ENCODE measurements at places on chromosomes 7 and 10.

DNA sequence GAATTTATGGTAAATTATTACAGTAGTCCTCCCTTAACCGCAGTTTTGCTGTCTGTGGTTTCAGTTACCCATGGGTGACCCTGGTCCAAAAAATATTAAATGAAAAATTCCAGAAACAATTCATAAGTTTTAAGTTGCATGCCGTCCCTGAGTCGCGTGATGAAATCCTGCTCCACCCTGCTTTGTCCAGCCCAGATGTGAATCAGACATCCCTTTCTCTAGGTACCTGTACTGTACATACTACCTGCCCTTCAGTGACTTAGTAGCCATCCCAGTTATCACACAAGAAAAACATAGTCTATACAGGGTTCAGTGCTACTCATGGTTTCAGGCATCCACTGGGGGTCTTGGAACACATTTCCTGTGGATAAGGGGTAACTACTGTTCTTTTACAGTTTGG lies 20.5 kb upstream of the RHEB start:
- DNase-seq: no peak

DNA sequence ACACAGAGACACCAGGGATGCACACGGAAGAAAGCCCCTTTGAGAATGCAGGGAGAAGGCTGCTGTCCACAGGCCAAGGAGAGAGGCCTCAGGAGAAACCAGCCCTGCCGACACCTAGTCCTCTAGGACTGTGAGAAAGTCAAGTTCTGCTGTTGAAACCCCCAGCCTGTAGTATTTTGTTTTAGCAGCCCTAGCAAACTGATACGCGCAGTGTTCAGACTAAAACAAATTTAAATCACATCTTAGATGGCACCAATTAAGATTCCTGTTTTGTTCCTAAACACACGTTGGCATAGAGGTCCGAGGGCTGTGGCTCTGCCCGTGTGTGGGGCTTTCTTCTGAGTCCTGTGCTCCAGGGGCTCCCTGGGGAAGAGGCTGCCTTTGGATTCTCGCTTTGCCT lies 21.7 kb downstream of the LMTK2 start:
- DNase-seq: no peak

- no peak for DNase-seq
These were observed 161.7 kb upstream of the MKI67 start for GRCh38 chr10:128287921-128288320.

DNA sequence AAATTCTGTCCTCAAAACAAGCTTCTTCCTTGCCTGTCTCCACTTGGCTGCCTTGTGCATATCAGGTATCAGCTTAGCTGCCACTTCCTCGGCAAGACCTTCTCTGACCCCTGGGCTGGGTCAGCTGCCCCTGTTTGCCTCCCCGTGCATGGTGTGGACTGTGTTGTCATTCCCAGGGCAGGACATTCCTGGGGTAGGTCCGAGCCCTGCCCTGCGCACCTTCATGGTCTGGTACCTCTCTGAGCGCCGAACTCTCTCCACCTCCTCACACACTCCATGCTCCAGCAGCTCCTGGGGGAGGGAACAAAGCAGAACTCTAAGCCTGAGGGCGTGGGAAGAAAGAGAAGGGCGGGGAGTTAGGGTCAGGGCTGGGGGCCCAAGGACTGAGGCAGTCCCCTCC lies 3.8 kb downstream of the POLM start:
- no peak for DNase-seq

DNA sequence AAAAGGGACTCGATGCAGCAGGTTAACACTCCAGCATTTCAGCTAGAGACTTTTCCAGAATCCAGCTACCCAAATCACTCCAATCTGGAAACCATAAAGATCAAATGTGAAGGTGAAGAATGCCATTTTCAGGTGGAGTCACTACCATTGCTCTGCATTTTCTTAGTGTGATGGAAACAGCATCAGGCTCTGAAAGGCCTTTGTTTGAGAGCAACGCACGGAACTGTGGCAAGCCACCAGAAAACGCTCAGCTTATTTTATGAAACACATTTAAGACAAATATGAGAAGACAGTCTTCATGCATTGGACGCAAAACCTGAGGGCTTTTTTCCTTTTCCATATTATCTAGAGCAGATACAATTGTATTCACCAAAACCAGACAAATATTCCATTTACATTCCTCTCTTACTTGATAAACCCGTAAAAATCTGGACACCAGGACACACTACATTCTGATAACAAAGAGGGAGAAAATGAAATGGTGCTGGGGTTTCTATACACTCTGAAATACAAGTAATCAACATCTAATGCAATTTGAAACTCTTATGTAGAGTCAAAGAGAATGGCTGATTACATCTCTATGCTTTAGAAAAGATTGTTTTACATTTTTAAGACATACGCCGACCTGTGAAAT lies 99.1 kb downstream of the NRP1 start:
- DNase-seq: no peak

GRCh38 chr7:100687261-100687660 lies 6.8 kb downstream of the GIGYF1 start:
- DNase-seq: no peak

GRCh38 chr10:94983555-94983954 lies 45.1 kb downstream of the CYP2C9 start:
- DNase-seq: no peak

GRCh38 chr7:40658729-40659128 lies 523.9 kb downstream of the SUGCT start:
- DNase-seq: no peak

- DNase-seq: no peak
These were observed 29.2 kb downstream of the PTER start for GRCh38 chr10:16466001-16466400.

GRCh38 chr7:105487579-105488571 lies 34.2 kb downstream of the PUS7 start:
- DNase-seq: no peak

GRCh38 chr7:108875139-108875538 lies 305.5 kb downstream of the DNAJB9 start:
- DNase-seq: no peak

DNA sequence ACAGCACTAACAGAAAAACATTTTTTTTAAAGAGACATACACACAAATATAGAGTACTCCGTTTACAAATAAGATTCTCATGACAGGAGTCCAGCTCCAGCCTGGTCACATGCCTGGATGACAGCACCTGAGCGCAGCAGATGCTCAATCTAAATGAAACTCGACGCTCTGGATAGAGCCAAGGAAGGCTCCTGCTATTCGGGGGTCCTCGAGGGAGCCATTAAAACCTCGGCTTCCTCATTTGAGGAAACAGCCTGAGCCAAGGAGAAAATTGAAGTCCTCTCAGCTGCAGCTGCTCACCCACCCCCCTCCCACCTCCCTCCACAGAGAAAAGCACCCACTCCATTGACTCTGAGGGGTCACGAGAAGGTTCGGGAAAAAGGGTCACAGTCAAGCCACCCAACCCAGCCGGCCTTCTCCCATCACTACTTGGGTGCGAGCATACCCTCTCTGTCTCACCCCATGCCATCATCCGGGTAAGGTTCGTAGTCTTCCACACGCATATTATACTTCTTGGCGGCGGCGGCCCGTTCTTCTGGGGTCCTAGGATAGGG lies 673 bp downstream of the NDUFB8 start:
- no peak for DNase-seq

DNA sequence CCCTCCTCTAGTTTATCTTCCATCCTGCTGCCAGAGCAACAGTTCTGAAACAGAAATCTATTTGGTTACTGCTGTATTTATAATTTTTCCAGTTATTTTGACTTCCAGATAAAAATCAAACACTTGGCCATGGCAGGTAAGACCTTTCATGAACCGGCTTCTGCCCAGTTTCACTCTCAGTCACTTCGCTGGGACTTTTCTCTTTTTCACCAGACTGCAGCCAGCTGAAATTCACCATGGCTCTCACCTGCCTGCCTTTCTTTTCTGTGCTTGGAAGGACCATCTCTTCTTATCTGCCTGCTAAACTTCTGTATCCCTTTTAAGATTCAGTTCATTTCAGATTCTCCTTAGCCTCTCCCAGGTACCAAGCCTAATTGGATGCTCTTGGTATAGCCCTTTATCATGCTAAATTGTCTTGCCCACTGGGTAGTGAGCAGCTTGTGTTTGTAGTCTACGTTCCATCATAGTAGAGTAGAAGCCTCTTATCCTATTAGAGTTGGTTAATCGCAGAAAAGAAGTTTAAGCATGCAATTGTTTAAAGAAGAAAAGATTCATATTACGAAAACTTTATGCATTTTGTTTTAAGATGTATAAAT lies 71.7 kb downstream of the TAF3 start:
- no peak for DNase-seq

DNA sequence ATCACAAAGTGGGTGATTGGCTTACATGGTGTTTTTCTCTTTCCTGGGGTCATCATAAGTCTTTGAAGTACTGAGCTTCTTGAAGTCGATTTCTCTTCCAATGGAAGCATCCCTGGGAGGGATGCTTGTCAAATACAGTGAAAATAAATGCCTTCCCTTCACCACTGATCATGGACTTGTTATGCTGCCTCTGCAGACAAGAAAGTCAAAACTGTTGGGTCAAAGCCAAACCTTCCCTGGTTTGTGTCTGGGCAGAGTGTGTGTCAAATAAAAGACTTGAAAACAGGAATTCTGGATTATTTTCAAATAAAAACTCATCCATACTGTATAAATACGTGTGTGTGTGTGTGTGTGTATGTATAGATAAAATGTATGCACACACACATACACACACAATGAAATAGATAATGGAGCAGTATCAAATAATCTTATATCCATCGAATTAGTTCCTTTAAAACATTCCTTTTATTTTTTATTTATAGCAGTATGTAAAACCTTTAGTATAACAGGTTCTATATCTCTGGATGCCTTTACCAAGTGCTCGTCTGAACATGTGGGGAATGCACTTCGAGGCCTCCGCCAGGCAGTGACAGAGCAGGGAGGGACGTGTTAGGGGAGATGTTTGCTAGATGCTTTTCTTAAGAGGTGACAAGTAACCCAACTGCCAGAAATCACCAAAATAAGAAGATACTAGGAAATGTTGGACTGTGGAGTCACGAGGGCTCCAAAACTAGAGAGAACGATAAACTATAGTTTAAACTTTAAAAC lies 27.2 kb upstream of the WNT16 start:
- no peak for DNase-seq

DNA sequence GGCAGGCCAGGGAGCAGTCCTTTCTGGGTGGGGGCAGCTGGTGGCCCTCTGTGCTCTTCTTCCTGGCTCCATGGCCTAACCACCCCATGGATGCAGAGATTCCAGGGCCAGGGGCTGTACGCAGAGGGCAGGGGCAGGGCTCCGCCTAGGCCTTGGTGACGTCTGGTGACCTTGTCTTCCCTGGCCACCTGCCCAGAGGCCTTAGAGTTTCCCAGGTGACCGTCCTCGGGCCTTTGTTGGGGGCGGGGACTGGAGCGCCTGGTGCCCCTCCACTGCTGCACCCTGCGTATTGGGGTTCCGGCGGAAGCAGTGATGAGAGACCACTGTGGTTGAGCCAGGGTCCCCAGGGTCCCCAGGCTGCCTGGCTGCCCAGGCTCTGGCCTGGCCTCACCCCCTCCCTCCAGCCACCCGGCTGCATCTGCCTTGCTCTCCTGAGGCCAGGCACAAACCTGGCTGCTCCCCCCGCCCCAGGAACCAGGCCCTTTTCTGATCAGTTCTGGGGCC lies 10.3 kb downstream of the PWWP2B start:
- DNase-seq: no peak

DNA sequence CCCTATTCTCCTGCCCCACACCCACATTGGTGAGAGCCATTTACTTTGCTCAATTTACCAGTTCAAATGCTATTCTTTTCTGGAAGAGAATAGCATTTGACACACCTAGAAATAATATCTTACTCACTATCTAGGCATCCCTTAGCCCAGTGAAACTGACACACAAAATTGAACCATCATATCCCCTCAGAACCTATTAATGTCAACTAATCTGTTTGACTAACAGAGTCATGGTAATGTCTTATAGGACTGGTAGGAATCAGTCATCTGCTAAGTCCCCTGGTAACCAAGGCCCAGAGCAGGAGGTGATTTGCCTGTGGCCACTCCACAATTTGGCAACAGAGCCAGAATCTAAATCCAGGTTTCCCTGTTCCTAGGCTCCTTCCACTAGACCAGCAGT lies 63.3 kb downstream of the PPP1R3C start:
- DNase-seq: no peak

GRCh38 chr10:98391578-98391991 lies 23.4 kb downstream of the PYROXD2 start:
- DNase-seq: no peak

DNA sequence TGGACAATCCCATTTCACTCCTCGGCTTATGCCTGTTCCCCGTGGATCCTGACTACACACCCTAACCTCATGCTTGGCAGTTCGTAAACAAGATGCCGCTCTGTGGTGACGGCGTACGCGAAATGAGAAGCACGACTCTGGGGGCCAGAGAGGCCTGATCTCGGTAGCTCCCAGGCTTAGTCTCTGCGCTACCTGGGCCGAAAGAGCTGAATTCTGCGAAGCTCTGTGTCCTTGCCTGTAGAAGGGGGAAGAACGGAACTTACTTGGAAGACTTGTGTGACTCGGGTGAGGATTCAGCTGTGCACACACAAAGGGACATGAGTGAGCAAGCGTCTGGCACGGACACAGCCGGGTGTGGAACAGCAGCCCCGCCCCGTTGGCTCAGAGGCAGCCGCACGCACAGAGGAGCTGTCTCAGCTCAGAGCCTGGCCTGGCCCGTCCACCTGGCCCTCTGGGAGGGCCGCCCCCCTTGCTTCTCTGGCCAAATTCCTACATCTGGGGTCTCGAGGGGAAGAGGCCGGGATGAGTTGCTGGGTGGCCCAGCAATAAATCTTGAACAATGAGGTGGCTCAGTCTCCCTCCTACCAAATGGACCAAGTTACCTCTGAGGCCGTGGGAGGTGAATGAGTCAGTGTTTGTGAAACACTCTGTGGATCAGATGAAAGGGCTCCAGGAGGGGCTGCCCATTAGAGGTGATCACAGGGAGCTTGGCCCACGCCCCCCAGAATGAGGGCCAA lies 83.8 kb downstream of the PDGFA start:
- DNase-seq: no peak

DNA sequence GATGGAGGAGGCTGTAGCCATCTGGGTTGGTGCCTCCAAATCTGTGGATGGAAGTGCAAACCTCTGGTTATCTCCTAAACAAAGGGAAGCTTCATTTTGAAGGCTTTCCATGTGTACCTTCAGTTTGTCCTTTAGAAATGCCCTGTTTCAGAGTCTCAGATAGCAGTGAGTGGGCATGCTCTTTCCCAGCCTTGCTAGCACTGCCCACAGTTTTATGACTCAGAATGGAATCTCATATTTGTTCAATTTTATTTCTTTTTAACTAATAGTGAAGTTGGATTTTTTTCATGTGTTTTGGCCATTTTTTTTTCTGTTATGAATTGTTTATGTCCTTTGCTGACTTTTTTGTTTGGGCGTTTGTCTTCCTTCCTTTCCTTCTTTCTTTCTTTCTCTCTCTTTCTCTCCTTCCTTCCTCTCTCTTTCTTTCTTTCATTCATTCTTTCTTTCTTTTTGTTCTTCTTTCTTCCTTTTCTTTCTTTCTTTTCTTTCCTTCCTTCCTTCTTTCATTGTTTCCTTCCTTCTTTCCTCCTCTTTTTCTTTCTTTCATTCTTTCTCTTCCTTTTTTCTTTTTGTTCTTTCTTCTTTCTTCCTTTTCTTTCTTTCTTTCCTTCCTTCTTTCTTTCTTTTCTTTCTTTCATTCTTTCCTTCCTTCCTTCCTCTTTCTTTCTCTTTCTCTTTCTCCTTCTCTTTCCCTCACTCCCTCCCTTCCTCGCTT lies 25.6 kb downstream of the PRF1 start:
- DNase-seq: no peak

GRCh38 chr7:75881436-75882095 lies 2.7 kb downstream of the RHBDD2 start:
- no peak for DNase-seq

Measured in NCI-H1092 (cell line).